ENCODE measurements at places on chromosomes 1 and 21. TPM values are rescaled to one million over a fixed set of nuclear protein-coding genes. Genes with fewer than 3 reads are reported as not detected.

TSPAN2 gene
- total RNA-seq = 3.5 TPM

MSH4 gene
- total RNA-seq = 0.46 TPM

FLG2 gene
- not detected for total RNA-seq

ZFP69 gene
- total RNA-seq = 2.8 TPM

ACTA1 gene
- not detected for total RNA-seq

FAM89A gene
- total RNA-seq = 11.2 TPM

ALG14 gene
- total RNA-seq = 4.4 TPM

F3 gene
- 59.4 TPM for total RNA-seq

GUCA2A gene
- total RNA-seq = not detected

PKP1 gene
- total RNA-seq = under 0.01 TPM

ITGB2 gene
- under 0.01 TPM for total RNA-seq

OR2T33 gene
- not detected for total RNA-seq

CR1L gene
- not detected for total RNA-seq

FTCD gene
- 0.14 TPM for total RNA-seq

KRTAP21-2 gene
- total RNA-seq = not detected

MXRA8 gene
- total RNA-seq = 258 TPM

LRIF1 gene
- 10.0 TPM for total RNA-seq

TCEA3 gene
- 19.6 TPM for total RNA-seq

CHIA gene
- total RNA-seq = not detected

DSTYK gene
- total RNA-seq = 19.8 TPM

SPRR1A gene
- total RNA-seq = not detected

CYP4Z1 gene
- total RNA-seq = not detected

SLC45A1 gene
- total RNA-seq = 2.0 TPM

MPL gene
- total RNA-seq = not detected

FCRL5 gene
- total RNA-seq = not detected

BACH1 gene
- 82.4 TPM for total RNA-seq

PTBP2 gene
- 9.8 TPM for total RNA-seq

GSTM2 gene
- 16.2 TPM for total RNA-seq

LRIG2 gene
- 8.2 TPM for total RNA-seq

LCE2B gene
- total RNA-seq = not detected

ANKRD35 gene
- 1.9 TPM for total RNA-seq

TOR1AIP1 gene
- total RNA-seq = 39.7 TPM

ORC1 gene
- total RNA-seq = 0.28 TPM

GPR61 gene
- 0.28 TPM for total RNA-seq

ADCY10 gene
- total RNA-seq = under 0.01 TPM

MPZ gene
- total RNA-seq = 0.71 TPM

ILF2 gene
- 148 TPM for total RNA-seq

WNT3A gene
- total RNA-seq = not detected

NEXN gene
- total RNA-seq = 13.6 TPM

PSMA5 gene
- 39.1 TPM for total RNA-seq

FAM151A gene
- total RNA-seq = not detected

ATP13A2 gene
- 15.3 TPM for total RNA-seq

PLA2G5 gene
- total RNA-seq = 0.92 TPM

LCE1F gene
- not detected for total RNA-seq

SPRR1B gene
- total RNA-seq = not detected

MX2 gene
- total RNA-seq = 2.6 TPM

SLC6A9 gene
- 11.4 TPM for total RNA-seq

KRTAP7-1 gene
- not detected for total RNA-seq

FCRL4 gene
- total RNA-seq = not detected

KCNK2 gene
- 3.1 TPM for total RNA-seq

NECTIN4 gene
- total RNA-seq = 0.37 TPM

FOXD2 gene
- total RNA-seq = under 0.01 TPM

GJA5 gene
- total RNA-seq = not detected

RYR2 gene
- under 0.01 TPM for total RNA-seq

Measured in smooth muscle cell of bladder (primary cell).